Activated gamma-delta T cell (primary cell): ENCODE measurements at places on chromosomes 7 and 10.

DNA sequence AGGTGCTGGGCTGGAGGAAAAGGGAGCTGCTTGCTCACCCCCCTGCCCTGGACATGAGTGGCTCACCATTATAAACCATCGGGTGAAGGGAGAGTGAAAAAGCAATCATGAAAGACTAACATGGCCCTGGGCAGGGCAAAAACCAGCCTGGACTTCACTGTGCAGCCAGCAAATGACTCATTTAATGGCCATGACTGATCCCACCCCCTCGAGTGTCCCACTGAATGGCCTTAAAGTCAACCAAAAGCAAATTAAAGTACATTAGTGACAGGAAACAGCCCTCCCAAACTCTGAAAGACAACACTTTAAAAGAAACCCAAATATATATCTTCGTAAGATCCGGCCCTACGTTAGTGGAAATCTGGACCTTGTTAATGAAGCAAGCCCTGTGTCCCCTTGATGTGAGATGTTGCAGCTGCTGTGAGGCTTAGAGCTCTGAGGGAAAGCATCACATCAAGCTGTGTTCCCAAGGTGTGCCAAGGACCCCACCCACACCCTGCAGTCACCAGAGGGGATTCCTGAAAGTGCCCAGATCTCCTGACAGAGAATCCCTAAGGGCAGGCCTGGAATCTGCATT lies 31.2 kb downstream of the ADCYAP1R1 start:
- no peak for DNase-seq

GRCh38 chr10:45460235-45460878 lies 86.3 kb downstream of the ALOX5 start:
- no peak for DNase-seq

DNA sequence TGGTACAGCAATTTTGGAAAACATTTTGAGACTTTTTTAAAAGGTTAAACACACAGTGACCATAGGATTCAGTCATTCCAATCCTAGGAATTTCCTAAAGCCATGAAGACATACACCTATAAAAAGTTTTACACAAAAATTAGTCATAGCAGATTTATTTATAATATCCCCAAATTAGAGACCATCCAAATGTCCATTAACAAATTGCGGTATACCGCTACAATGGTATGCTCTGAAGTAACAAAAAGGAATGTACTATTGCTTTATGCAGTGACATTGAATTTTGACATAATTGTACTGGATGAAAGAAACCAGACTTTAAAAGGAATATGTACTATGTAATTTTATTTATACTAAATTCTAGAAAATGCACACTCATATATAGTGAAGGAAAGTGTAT lies 362.8 kb downstream of the HGF start:
- DNase-seq: no peak

DNA sequence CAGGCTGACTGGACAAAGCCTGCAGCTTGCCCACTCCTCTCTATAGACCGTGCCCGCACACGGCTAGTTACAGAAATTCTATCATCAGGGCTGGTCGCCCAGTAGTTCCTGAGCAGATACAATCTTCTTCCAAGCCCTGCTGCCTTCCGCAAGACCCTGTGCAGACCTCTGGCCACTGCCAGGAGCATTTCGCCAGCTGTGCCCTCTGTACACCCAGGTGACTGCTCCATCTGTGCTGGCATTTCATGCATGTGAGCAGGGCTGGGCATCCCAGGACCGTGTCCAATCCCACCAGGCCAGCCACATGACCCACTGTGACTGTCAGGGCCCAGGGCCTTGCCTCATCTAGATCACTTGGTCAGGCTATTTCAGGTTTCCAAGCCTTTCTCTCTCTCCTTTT lies 36.9 kb downstream of the HSPA12A start:
- no peak for DNase-seq

DNA sequence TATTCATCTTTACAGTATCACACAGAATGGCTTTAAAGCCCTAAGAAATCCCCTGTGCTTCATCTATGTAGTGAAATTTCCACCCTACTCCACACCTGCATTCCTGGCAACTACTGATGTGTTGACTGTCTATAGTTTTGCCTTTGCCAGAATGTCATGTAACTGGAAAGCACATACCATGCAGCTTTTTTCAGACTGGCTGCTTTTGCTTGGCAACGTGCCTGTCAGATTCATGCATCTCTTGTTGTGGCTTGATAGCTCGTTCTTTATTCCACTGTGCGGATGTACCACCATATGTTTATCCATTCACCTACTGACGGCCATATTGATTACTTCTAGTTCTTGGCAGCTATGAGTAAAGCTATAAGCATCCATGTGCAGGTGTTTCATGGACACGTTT lies 30.6 kb downstream of the RBM17 start:
- DNase-seq: no peak

DNA sequence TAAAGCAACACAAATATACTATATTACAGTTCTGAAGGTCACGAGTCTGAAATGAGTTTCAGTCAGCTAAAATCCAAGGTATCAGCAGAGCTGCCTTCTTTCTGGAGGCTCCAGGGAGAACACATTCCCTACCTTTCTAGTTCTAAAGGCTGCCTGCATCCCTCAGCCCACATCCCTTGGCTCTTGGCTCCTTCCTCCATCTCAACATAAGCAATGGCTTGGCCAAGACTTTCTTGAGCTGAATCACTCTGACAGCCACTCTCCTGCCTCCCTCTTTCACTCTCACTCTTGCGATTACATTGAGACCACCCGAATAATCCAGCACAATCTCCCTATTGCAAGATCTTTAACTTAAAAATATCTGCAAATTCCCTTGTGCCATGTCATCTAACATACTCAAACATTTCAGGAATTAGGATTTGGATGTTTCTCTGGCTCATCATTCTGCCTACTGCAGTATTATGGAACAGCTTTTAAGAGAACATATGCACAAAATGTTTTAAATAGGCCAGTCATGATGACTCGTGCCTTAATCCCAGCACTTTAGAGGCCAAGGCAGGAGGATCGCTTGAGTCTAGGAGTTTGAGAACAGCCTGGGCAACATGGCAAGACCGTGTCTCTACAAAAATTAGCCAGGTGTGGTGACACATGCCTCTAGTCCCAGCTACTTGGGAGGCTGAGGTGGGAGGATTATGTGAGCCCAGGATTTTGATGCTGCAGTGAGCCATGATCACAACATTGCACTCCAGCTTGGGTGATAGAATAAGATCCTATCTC lies 144.2 kb upstream of the VSTM2A start:
- no peak for DNase-seq

DNA sequence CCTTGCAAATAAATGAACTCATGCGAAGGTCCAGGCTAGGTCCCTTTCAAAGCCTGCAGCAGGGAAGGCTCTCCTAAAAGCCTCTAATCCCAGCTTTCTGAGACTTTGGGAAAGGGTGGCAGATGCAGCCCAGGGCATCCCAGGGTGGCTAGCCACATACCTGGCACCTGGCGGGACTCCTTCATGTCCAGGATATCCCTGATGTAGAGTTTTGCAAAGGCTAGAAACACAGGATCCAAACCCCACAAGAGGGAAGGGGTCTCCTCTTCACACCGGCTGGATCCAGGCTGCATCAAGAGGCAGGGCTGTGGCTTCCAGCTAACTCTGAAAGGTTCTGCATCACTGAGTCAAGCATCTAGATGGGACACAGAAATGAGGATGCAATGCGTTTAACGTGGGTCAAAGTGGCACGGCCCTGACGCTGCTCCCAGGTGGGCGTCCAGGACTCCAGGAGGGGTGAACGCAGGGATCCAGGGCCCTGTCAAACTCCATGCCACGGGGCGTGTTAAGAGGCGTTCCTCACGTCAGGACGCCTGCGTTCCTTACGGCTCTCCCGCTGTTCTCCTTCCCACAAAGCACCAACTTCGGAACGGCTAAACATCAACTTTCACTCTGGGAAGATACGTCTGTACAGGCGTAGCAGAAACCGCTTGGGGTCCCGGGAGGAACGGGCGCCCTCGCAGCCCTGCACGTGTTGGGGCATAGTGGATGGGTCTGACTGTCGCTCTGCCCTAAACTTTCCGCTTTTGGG lies 507 bp downstream of the STN1 start:
- no peak for DNase-seq

GRCh38 chr10:113499806-113500205 lies 53.0 kb upstream of the HABP2 start:
- DNase-seq: no peak

DNA sequence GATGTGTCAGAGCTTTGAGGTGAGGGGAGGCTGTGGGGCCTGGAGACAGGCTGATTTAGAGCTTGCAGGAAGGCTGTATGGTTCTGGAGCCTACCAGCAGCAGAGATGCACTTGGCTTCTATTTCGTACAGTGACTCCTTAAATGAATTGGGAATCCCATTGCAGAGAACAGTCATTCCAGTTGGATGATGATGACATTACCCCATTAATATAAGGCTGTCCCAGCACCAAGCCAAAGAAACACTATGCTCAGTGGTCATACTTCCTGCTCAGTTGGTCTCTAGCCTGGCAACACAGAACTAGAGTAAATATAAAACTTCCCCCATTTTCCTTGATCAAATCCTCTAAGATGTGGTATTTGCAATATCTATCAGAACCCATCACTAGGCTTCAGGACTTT lies 5.7 kb upstream of the CLEC5A start:
- no peak for DNase-seq

DNA sequence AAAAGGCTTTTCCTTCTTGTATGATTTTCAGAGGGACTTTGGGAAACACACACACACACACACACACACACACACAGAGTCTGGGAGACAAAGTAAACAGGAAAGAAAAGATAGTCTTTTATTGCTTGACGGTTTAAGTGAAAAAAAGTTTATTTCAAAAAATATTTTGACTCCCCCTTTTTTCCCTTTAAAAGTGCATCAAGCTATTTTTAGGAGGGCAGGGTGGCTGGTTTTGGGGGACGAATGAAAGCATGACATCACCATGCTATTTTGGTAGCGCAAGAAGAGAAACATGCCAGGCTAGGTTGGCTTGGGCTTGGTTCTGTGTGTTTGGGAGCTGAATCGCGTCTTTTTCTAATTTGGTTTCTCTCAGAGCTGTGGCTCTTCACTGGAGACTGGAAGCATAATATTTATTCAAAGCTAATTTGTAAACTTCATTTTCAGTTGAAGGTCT lies 129.2 kb downstream of the BAMBI start:
- no peak for DNase-seq

DNA sequence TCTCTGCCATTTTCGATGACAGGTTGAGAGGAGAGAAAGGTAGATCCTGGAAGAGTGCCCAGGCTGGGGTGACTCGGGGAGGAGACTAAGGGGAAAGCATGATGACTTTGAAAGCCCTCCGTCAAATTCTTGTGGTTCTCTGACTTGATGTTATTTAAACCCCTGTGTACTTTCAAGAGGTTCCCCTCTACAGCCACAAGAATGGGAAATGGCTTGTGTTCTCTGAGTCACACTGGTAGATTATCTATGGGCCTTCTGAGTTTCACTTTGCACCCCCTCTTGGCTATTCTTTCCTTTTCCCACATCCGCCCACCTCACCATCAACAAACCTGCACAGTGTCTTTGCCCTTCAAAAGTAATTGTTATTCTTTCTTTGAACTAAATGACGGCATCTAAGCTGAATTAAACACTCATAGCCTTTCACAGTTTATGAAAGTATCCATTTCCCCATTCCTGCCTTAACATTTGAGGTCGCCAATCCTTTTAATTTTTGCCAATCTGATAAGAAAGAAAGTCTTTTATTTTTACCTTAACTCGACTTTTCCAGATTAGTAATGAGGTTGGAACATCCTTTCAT lies 24.1 kb downstream of the PRF1 start:
- no peak for DNase-seq

DNA sequence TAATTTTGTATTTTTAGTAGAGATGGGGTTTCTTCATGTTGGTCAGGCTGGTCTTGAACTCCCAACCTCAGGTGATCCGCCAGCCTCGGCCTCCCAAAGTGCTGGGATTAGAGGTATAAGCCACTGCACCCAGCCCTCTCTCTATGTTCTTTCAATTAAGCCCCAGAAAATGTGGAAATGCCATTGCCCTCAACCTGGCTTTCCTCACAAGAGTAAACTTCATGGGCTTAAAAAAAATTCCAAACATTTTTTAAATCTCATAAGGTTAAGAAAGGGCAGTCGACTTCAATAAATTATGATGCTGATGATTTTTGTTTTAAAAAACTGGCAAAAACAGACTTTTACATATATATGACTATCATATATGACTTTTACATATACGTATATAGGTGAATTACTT lies 107.6 kb downstream of the TES start:
- DNase-seq: no peak

- DNase-seq: no peak
Measured at GRCh38 chr10:130814610-130815009, 496.9 kb downstream of the TCERG1L start.

DNA sequence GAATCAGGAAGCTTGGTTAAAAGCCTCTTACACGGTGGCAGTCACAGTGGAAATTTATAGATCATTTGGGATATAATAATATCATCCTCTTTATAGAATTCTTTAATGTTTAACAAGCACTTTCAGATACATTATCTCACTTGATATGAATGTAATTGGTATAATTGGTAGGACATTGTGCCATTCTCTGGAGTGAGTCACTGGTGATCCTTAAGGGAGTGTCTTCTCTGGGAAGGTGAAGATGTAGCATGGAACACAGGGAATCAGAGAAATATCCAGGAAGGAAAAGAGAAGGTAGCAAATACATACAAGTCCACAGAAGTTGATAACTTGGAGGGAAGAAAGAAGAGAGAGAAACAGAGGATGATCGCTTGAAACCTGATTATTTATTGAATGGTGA lies 9.8 kb downstream of the PTPRZ1 start:
- DNase-seq: no peak

GRCh38 chr7:7257899-7258692 lies 75.8 kb downstream of the C1GALT1 start:
- DNase-seq: no peak
